ENCODE measurements at places on chromosomes 6 and 20.

- DNase-seq: peak; percentile 82
Observed at GRCh38 chr6:14129575-14129974, 12.0 kb downstream of the CD83 start.

- no peak for DNase-seq
Observed at GRCh38 chr6:5999688-6000608, 6.8 kb downstream of the NRN1 start.

GRCh38 chr6:20204512-20204894 is 7.8 kb downstream of the MBOAT1 start:
- DNase-seq: no peak

DNA sequence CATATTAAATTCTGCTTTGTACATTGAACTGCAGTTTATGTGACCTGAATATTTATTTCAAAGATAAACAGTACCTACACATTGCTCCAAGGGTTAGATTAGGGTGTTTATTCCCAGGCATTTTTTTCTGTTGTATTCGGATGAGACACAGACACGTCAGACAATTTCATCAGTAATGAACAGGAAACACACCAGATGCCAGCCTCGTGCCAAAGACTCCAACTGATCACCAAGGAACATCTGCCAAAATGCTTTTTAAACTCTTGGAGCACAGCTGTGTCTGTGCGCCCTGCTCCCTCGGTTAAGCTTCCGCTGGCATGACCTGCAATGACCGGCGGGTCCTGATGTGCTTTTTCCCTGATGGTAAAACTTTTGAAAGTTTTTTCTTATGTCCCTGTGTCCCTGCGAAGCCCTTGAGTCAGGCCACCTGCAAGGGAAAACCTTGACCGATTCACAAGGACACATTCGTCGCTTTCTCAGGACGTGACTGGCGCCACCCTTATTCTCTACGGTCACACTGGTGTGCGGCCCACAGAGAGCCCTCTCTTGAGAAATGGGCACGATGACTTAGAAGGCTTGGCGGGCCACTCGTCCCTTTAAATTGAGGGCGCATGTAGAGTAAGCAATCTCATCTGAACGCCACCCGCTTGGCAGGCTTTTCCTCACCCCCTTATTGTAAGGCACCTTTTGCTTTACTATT is 173.9 kb downstream of the QKI start:
- DNase-seq: peak; percentile 35

DNA sequence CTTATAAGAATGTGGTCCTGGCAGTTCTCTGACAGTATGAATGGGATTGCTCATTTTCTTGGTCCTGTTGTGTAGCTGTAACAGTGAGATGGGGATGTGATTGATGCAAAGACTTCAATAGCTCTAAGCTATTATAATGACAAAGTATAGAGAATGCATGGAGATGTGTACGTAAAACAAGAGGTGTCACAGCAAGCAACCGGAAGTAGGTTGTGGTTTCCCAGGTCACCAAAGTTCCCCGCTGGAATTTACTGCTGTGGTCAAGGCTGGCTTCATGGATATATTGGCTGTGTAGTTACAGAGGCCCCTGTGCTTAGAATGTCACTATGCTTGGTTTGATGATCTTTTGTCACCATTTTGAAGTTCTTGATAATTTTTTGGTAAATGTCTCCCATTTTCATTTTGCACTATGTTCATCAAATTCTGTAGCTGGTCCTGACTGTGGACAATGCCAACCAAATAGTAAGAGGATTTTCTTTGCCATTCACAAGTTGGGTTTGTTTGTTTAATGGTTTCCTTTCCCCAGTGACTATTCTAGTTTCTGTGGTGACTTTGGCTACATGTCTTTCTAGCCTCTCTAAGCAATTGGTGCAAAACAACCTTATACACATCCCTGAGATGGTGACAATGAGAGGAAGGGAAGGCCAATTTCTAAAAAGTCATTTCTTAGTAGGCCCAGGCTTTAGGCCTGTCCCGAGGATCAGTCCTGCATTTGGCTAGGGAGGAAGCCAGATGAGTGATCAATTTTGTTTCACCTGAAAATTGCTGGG is 10.5 kb downstream of the DNAH8 start:
- no peak for DNase-seq

- DNase-seq: no peak
Observed at GRCh38 chr6:134662077-134662700, 287.7 kb downstream of the ALDH8A1 start.

DNA sequence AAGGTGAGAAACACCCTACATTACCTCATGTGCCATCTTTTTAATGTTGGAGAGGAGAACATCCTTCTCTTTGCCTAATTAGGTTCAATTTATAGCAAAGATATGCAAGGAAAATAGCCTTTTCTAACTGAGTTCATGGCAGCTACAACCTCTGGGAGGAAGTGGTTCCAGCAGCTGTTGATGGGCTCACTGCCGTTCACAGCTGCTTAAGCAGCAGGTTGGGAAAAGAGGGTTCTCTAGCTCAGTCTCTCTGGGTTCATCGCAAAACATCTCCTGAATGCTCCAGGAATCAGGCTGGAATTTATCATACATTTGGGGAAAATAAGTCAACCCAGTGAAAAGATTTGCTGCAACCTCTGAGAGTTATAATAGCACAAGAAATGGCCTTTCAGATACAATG is 115.1 kb downstream of the UNC5CL start:
- DNase-seq: no peak

DNA sequence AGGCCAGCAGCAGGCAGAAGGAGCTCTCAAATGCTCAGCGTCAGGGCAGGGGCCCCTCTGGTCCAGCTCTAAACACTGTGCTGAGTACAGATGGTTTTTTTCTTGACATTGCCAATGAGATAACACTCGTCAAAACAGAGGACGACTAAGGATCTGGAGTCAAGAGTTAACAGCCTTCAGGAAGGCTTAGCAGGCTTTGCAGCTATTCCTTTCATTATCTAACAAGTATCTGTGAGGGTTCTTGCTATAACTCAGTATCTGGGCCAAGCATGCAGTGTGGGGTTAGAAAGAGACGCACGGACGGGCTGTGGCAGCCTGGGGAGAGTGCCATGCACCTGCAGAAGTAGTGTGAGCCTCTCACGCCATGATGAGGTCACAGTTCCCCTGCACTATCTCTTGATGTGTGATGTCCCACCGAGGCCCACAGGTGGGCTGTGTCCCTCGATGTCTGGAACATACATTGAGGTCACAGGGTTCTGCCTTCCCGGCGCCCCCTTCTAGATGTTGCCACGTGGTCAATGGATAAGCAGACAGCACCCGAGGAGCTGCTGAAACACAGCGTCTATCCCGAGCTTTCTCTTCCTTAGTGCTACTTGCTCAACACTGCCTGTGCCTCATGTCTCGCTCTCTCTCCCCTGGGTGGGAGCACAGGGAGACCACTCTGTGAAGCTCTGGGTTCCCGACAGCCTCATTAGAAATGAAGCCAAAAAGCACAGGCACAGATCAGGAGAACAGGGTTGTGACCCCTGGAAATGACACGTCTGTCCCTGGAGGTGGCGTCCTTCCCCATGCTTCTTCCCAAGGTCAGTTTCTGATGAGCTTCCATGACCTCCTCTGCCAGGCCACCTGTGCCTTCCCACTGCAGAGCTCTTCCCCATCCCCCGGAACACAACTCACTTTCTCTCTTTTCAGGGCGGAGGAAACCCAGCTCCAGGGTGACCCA is 85.5 kb upstream of the RPS6KA2 start:
- DNase-seq: no peak

GRCh38 chr20:54107600-54108325 is 37.4 kb upstream of the BCAS1 start:
- peak; percentile 13 for DNase-seq

DNA sequence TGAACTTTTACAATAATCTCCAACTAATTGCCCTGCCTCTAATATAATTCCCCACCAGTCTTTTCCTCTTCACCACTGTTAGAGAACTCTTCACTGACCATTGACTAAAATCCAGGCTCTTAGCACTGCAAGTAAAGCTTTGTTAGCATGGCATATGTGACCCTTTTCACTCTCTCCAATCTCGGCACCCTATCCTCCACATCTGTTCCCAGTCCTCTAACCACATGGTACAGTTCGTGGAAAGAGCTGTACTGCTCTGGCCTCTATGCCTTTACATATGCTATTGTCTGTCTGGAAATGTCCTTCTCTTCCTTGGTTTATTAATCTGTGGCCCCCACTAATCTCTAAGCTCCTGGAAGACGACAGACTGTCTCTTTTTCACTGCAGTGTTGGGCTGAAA is 63.0 kb upstream of the EIF2S2 start:
- DNase-seq: no peak

DNA sequence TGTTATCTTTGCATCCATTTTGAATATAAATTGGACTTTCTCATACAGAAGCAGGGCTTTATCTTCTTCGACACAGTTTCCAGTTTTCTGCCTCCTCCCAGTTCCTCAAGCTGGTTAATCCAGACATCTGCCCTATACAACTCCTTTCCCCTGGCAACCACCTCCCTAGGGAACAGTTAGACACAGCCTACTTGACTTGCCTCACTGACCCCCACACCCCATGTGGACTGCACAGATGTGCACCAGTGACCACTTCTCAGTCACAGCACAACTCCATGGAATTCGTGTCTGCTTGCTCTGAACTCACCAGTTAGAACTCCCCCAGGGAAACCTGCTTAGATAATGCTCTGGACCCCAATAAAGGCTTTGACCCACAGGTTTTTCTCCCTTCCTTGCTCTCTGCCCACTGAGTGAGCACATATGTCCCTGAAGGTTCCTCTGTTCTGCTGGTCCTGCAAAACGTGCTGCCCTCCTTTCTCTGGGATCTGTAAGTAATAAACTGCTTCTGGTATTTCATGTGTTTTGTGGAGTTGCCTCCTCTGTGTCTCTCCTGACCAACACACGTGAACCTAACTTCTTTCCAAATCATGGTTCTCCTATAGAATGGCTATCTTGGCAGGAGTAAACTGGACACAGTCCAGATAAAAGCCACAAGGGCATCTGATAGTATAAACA is 351.2 kb downstream of the CD83 start:
- no peak for DNase-seq

GRCh38 chr6:127570739-127571389 is 6.1 kb upstream of the C6orf58 start:
- DNase-seq: peak; percentile 49

DNA sequence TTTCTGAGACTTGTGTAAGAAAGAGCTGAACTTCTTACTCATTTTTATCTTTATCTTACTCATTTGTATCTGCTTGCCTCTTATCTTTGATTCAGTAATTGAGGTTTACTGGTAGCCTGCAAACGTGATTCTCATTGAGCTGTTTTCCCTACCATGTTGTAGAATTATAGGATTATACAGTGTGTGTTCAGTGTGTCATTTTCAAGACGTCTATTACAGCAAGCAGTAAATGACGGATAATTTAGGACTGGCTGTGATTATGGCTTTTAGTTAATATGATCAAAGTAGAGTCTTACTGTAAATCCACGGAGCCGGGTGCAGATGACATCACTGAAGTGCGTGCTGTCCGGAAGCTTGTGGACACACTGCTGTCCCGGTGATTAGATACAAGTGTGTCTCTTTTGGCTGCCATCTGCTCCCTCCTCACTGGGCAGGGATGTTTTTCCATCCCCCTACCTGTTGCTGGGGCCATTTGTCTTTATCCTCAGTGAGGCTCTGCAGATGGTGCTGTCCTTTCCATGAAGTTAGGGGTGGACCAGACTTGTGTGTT is 6.0 kb downstream of the NELFCD start:
- DNase-seq: no peak

GRCh38 chr6:8389036-8389818 is 46.1 kb downstream of the SLC35B3 start:
- DNase-seq: no peak

DNA sequence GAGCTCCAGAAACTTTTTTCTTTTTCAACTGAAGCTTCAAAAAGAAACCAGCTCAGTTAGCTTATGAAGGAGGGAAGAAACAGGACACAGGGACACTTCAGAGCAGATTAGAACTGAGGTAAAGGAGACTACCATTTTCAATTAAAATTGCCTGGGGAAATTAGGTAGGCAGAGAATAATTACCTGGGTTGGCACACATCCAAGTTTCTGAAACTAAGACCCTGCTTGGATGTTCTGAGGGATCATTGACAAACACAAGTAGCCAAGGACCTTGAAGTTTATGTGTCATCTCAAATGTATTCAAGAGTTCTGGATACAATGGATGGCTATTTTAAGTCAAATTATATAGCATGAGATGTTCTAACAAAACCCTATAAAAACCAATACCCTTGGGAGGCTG is 137.6 kb downstream of the PLCB4 start:
- DNase-seq: no peak

DNA sequence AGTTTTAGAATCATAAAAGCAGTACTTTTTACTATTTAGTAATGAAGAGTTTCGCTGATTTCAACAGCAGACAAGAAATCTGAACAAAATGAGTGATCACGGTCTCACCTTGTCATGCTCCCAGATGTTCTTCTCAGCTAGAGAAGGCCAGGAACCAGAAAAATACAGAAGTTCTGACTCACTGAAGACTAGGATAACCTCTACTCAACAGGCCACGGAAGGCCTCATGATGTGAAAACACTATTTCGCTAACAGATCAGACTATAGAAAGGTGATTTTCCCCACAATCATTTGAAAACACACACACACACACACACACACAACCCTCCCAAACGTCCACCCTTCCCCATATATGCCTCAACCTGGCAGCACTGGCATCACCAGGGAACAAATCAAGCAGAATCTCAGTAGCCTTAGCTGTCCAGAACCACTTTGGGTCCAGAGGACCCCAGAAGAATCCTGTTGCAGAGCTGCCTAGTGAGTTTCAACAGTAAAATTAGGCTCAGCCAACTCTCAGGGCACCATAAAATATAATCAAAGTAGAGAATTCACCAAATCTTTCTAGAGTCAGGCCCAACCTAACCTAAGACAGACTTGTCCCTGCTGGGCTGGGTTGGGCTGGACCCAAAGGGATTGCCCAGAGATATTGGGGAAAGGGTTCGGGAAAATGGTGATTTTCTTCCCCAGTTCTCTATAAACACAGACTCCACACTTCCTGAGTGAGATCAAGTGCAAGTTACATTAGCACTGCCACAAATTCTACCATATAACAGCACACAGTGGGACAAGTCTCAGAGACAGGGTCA is 7.9 kb downstream of the EXOC2 start:
- DNase-seq: peak; percentile 57

- peak; percentile 75 for DNase-seq
Observed at GRCh38 chr20:34045294-34045693, 51.6 kb downstream of the RALY start.

DNA sequence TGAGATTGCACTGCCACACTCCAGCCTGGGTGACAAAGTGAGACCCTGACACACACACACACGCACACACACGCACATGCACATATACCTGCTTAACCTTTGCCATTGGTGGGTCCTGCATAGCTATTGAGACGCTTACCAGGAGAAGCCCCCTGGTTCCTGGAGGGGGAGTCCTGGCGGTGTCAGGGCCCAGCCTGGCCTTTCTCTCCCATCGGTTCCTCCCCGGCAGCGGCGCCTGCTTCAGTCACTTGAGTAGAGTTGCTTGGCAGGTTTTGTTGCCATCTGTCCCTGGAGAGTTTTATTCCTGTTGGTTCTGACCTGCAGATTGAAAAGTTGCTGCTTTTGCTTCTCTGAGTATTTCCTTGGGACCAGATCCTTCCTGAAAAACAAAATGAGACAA is 20.6 kb upstream of the FAM209A start:
- no peak for DNase-seq

- no peak for DNase-seq
Observed at GRCh38 chr6:163701762-163702161, 287.2 kb downstream of the QKI start.

- DNase-seq: no peak
Observed at GRCh38 chr6:53694810-53695394, 29.3 kb upstream of the KLHL31 start.
